Caco-2 (cell line): ENCODE measurements at places on chromosomes 7 and 10. TPM values are rescaled to one million over a fixed set of nuclear protein-coding genes. Genes with fewer than 3 reads are reported as not detected.

- H3K27me3 ChIP-seq, result no peaks in the 10 kb centered on the region
- H3K36me3 ChIP-seq, result no peaks in the 10 kb centered on the region
- no peak overlapping the region for H3K4me3 ChIP-seq
Measured at GRCh38 chr7:116258734-116259133, 48.4 kb downstream of the TES start.

DNA sequence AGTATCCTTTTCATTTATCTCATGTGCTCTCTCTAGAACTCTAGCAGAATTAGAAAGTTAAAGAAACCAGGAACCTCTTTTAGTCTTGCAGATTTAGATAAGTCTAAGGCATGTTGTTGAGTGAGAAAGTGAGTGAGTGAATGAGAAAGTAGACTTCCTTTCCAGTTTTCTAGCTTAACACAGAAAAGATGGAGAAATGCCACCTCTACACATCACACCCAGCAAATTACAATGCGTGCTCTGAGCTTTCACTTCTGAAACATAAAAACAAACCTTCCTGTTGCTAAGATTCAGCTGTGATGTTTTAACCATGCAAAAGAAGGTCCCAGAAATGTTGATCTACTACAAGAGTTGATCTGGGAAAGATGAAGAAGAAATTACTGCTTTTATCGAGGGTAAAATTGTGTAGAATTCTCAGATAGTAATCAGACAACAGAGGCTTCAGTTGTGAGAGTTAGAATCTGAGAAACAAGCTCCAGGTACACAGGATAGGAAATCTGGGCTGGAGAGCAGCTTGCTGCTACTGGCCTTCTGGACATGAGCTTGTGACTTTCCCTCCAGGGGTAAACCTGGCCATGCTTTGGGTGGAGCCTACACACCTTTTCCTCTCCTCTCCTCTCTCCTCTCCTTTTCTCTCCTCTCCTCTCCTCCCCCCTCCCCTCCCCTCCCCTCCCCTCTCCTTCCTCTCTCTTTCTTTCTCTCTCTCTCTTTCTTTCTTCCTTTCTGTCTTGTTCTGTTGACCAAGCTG lies 4.6 kb downstream of the CYP3A5 start:
- no peaks in the 10 kb centered on the region for H3K27me3 ChIP-seq
- H3K4me1 ChIP-seq, result peaks cover 28% of the 10 kb centered on the region
- no peak overlapping the region for H3K4me3 ChIP-seq
- peak overlapping the region; percentile 14 for H3K27ac ChIP-seq
- DNase-seq, result no peak

Gene ASZ1
- not detected in 2 replicates for total RNA-seq

Gene TMEM236
- total RNA-seq, result 0.60 and 0.64 TPM in 2 replicates

DNA sequence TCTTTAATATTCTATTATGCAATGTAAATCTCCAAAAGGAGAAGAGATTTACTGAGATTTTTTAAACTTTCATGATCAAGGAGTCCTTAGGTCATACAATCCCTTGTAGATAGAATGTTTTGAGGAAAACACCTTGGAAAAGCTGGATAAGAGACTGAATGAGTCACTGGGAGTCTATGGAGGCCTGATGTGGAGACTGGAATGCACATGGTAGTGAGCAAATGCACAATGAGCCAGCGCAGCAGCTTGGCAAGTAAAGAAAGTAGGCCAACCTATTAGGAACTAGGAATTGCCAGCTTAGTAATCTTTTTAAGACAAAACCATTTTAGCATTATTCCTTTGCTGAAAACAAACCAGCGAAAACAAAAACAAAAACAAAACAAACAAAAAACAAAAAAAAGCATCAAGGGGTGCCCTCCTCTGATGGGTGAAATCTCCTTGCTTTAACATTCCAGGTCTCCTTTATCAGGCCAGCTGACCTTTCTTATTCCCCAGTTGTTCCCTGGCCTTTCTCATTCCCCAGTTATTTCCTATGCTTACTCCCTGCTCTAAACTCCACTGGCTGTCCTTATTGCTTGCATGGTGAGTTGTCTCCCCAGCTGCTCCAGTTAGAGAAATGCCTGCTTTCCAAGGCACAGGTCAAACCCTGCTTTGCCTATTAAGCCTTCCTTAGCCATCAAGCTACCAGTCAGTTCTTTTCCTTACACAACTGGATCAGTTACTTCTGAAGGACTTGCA lies 135.8 kb downstream of the PLCE1 start:
- H3K27me3 ChIP-seq, result no peaks in the 10 kb centered on the region
- H3K36me3 ChIP-seq, result no peaks in the 10 kb centered on the region; the same call in 1 of the 2 replicates
- DNase-seq, result no peak

DNA sequence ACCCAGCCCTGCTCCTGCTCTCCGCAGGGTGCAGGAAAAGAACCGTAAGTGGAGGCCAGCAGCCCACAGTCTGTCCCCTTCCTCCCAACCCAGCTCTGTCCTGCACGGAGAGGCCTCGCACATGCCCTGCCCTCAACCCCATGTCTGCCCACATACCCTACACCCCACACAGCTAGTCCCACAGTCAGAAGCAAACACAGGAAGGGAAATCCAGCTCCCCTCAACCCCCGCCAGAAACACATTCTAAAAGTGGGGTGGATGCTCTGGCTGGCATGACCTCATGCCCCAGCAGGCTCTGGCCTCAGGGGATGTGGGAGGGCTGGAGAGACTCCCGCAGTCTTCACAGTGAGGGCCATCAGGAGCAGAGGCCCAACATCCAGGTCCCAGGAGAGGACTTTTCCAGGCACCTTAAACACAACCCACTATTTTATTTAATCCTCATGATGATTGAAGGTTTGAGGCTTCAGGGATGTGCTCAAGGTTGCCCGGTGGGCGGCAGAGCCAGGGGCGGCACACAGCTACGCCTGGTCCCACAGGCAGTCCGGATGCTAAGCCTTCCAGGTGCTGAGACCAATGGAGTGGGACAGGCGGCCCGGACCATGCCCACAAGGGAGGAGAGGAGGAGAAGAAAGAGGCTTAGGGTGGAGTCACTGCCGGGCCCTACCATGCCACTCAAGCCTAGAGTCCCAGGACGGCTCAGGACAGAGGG lies 29.9 kb downstream of the CALML5 start:
- H3K4me3 ChIP-seq, result no peak overlapping the region
- DNase-seq, result no peak
- H3K4me1 ChIP-seq, result peaks cover 30% of the 10 kb centered on the region
- no peaks in the 10 kb centered on the region for H3K27me3 ChIP-seq
- no peaks in the 10 kb centered on the region for H3K36me3 ChIP-seq

GRCh38 chr7:83648464-83649241 lies at the start of gene SEMA3E:
Gene SEMA3E, minus strand, starts transcription at chr7:83649139.
- no peaks in the 10 kb centered on the region for H3K36me3 ChIP-seq
- DNase-seq, result no peak
- peak within 1 kb of the TSS; percentile 24 for H3K4me3 ChIP-seq

DNA sequence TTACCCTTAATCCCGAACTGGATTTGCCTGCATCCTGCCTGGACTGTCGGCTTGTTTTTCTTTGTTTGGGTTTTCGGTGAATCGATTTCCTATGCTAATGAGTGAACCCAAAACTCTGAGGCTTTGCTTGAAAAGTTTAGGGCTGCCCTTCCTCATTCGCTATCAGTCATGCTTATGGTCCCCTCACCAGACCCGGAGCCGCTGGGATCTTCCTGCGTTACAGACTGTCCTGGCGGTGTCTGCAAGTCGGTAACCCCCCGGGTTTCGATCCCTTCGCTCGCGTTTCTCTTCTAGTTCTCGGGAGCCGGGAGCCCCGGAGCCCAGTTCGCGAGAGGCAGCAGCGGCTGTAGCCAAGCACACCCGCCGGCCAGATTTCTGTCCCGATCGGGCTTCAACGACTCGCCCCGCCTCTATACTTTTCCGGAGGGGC lies 2.2 kb downstream of the EMX2 start:
- no peaks in the 10 kb centered on the region for H3K27me3 ChIP-seq
- H3K4me3 ChIP-seq, result peak overlapping the region; percentile 90
- no peaks in the 10 kb centered on the region; the same call in 1 of the 2 replicates for H3K4me1 ChIP-seq
- H3K27ac ChIP-seq, result peak overlapping the region; percentile 62
- DNase-seq, result no peak

Gene CAV2
- total RNA-seq, result 17.6 and 18.1 TPM in 2 replicates

DNA sequence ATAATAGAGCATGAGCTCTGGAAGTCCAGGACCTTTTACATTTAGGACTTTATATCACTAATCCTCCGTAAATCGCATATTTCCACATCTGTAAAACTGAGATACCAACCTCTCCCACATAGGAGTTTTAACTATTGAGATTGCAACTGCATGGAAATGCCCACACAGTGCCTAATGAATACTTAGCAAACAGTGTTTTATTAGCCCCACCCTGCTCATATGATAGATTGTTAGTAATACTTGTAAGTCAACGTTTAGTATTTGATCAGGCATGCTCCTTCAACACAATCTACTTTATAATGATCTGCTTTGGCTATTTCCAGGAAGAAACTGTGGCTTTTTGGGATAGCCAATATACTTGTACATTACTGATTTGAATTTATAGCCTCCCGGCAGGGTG lies 8.5 kb downstream of the PDZD8 start:
- peaks cover 2% of the 10 kb centered on the region; the same call in 1 of the 2 replicates for H3K36me3 ChIP-seq
- H3K4me1 ChIP-seq, result peaks cover 61% of the 10 kb centered on the region
- H3K27me3 ChIP-seq, result no peaks in the 10 kb centered on the region
- H3K4me3 ChIP-seq, result no peak overlapping the region
- H3K27ac ChIP-seq, result no peak overlapping the region

GRCh38 chr7:157005456-157006204 lies 4.8 kb downstream of the MNX1 start:
- H3K36me3 ChIP-seq, result peaks cover 2% of the 10 kb centered on the region; the same call in 1 of the 2 replicates
- H3K4me3 ChIP-seq, result no peak overlapping the region

Gene HOXA11
- total RNA-seq, result 0.53 and 0.73 TPM in 2 replicates

DNA sequence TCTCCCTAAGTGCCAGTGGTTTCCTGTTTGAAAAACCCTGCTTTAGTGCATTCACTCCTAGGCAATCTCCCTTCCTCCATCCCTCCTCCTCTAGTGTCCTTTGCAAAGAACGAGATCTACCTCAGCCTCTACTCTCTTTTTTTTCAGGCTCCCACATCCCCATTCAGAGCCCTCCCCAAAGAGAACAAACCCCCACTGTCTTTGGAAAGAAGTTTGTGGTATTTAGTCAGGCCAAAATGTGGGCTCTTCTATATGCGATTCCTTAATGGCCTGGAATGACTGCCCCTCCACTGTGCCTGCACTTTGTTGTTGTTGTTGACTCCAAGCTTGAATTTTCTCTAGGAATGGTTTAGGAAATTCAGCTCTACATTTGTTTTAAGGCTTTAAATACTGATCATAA lies 36.3 kb downstream of the PALS2 start:
- H3K27ac ChIP-seq, result no peak overlapping the region
- H3K4me3 ChIP-seq, result no peak overlapping the region
- H3K4me1 ChIP-seq, result no peaks in the 10 kb centered on the region
- H3K36me3 ChIP-seq, result no peaks in the 10 kb centered on the region
- no peak for DNase-seq

Gene LRGUK
- 0.09 TPM in 1 of 2 replicates, not detected in the other for total RNA-seq

- no peaks in the 10 kb centered on the region for H3K27me3 ChIP-seq
- H3K36me3 ChIP-seq, result no peaks in the 10 kb centered on the region
- no peak overlapping the region for H3K4me3 ChIP-seq
- H3K4me1 ChIP-seq, result no peaks in the 10 kb centered on the region
- no peak overlapping the region for H3K27ac ChIP-seq
Measured at GRCh38 chr10:80599424-80599847, 61.7 kb downstream of the SH2D4B start.

DNA sequence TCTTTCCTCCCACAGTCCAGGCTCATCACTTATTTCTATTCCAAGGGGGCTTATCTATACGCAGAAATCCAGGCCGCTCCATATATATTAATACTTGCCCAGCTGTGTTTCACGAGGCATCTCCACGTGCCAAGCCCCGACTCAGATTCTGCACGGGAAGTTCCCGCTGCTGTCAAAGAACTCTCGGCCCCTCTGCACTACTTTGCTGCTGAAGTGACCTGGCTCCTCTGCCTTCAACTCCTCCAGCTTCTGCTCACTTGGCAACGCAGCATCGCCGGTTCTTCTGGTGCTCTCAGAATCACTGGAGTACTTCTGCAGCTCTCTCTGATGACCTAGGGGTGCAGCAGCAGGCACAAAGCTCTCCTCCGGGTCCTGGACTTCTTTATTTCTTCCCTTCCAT lies 9.7 kb upstream of the CHST12 start:
- H3K27ac ChIP-seq, result no peak overlapping the region
- peaks cover 8% of the 10 kb centered on the region for H3K4me1 ChIP-seq
- DNase-seq, result no peak
- H3K36me3 ChIP-seq, result no peaks in the 10 kb centered on the region

GRCh38 chr10:47137311-47137851 lies 162.6 kb upstream of the GDF10 start:
- no peaks in the 10 kb centered on the region for H3K4me1 ChIP-seq
- H3K27me3 ChIP-seq, result no peaks in the 10 kb centered on the region
- H3K27ac ChIP-seq, result no peak overlapping the region
